NCI-H2029 treated with DMSO at 0.1 percent for 48 hours (cell line): ENCODE measurements at places on chromosomes 6 and 20.

- DNase-seq: no peak
Observed at GRCh38 chr6:157020398-157020797, 243.2 kb downstream of the ARID1B start.

GRCh38 chr6:91654357-91654756, 1067.5 kb upstream of the MAP3K7 start:
- DNase-seq: no peak

GRCh38 chr6:41654151-41654697, 16.0 kb downstream of the MDFI start:
- DNase-seq: no peak

- no peak for DNase-seq
Observed at GRCh38 chr6:168244961-168245551, 74.5 kb downstream of the DACT2 start.

GRCh38 chr6:4342407-4343137, 207.2 kb upstream of the ECI2 start:
- DNase-seq: no peak

- no peak for DNase-seq
Observed at GRCh38 chr6:1381481-1382330, 7.7 kb upstream of the FOXF2 start.

DNA sequence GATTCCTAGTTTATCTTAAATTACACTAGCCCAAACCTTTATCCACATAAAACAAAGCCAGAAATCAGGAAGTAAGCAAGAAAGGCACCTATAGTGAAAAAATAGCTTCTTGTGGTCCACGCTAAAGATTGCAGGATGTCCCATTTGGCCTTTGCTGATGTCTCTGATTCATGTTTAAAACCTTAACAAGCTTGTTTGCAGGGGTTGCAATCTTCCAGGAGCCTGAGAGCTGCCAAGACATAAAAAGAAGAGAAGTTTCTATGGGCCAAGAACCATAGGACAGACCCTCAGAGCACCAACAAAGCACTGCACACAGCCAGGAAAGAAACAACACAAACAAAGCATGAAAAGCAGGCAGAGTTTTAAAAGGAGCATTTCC, 49.4 kb downstream of the ADAT2 start:
- no peak for DNase-seq
